Dorsolateral prefrontal cortex (tissue), 122 donors: ENCODE measurements at places on chromosomes 4 and X.

- no peak for DNase-seq
These were observed 253.9 kb downstream of the ANK2 start for GRCh38 chr4:113303315-113303714.

DNA sequence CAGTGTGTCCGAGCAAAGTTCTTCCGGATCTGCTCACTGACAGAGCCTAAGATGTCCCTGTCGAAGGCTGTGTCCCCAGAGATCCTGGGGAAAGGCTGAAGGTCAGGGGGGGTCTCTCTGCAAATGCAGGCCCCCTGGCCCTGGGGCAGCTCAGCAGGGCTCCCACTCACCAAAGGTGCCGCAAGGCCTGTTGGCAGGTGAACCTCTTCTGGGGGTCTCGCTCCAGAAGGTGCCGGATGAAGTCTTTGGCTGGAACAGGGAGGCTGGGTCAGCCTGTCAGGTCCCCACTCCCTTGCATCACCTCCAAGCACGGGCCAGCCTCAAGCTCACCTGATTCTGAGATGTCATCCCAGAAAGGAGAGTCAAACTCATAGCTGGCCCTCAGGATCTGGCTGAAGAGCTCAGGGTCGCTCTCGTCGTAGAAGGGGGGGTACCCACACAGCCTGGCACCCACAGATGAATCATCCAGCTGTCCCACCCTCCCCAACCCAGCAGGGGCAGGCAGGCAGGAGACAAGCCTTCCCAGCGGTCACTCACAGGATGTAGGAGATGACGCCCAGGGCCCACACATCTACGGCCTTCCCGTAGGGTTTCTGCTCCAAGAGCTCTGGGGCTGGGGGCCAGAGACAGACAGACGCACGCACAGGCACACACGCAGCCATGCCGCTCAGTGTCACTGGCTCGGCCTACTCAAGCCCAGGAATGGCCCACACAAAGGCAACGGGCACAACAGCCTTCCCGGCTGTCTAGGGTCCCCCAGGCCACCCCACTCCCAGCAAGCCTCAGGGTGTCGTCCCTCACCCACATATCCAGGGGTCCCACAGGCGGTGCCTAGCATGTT, 2.6 kb downstream of the PNCK start:
- DNase-seq, result no peak

- DNase-seq, result no peak
These were observed 21.2 kb downstream of the TRAM1L1 start for GRCh38 chr4:117063961-117064696.

- no peak for DNase-seq
These were observed 1328.0 kb downstream of the FSTL5 start for GRCh38 chr4:160835789-160836188.
